ENCODE measurements at places on chromosomes 5 and 9. TPM values are rescaled to one million over a fixed set of nuclear protein-coding genes. Genes with fewer than 3 reads are reported as not detected.

The BARHL1 gene
- total RNA-seq: not detected

The ADRB2 gene
- total RNA-seq: 0.64 TPM

The SPARC gene
- 15,667 TPM for total RNA-seq

The IFNW1 gene
- total RNA-seq: not detected

The CCL19 gene
- not detected for total RNA-seq

The SPINK6 gene
- not detected for total RNA-seq

The CAPSL gene
- total RNA-seq: not detected

The FGF1 gene
- total RNA-seq: 42.2 TPM

The BAAT gene
- total RNA-seq: 8.9 TPM

The FAM151B gene
- total RNA-seq: 2.9 TPM

The FOXD4 gene
- total RNA-seq: 0.31 TPM

The CACNA1B gene
- 3.5 TPM for total RNA-seq

The UBTD2 gene
- total RNA-seq: 34.2 TPM

The TRIM52 gene
- 7.3 TPM for total RNA-seq

The C9 gene
- total RNA-seq: 0.07 TPM
